Activated T-cell treated with anti-CD3 and anti-CD28 coated beads, Interleukin-2, amount 50 U/mL, for 4 hours (primary cell): ENCODE measurements at places on chromosomes 16 and 17. TPM values are rescaled to one million over a fixed set of nuclear protein-coding genes. Genes with fewer than 3 reads are reported as not detected.

- no peak for DNase-seq
Measured at GRCh38 chr17:73819440-73820395, 175.5 kb upstream of the SDK2 start.

Gene RND2
- total RNA-seq, result 0.33 TPM

Gene HBA1
- 2.3 TPM for total RNA-seq

DNA sequence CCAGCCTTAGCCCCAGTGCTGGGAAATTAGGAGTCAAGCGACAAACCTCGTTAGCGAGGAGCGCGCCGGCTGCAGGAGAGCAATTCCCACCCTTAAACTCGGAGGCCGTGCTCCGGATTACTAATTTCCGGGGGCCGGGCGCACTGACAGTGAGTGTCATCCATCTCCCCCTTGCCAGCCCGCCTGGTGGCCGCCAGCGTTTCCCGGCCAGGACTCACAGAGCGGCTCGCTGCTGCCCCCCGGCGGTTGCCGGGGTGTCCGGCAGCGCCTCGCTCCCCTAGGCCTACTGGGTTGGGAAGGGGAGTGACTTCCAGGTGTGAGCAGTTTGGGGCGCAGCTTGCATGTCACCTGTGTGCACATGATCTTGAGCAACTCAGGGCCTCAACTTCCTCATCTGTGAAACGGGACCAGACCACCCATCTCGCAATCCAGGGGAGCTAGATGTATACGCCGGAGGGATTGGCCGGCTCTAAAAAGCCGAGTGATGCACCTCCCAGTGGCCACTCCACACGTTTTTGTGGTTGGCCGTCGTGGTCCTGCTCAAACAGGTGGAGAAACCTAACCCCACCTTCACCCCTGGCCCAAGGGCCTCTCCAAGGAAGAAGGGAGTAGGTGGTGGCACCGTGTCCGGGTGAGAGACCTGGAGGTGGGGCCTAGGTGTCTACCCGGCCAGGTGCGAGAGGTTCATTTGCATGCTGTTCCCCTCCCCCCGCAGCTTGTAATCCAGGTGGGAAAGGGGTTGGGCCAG, 2.5 kb upstream of the GSE1 start:
- DNase-seq, result peak; percentile 88

DNA sequence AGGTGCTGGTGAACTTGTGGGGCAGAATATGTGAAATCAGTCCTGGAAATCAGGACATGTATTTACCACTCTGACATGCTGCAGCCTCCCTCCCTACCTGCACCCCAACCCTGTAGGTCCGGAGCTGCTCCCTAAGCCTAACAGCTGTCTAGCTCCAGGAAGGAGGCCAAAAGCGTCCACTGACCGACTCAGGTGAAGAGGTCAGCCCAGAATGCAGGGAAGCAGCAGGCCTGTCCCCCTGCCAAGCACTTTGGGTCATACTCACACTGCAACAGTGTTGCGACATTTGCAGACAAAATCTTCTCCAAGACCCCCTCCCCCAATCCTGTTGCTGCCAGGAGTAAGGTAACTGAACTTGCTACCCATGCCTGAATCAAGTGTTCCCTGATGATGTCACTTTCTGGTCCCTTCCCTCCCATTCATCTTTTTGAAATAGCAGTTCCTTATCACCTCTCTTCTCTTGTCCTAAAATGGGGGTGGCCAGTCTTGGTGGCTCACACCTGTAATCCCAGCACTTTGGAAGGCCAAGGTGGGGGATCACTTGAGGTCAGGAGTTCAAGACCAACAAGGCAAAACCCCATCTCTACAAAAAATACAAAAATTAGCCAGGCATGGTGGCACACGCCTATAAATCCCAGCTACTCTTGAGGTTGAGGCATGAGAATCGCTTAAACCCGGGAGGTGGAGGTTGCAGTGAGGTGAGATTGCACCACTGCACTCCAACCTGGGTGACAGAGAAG, 1.3 kb upstream of the ACLY start:
- DNase-seq, result no peak

GRCh38 chr17:30219833-30220232, 15.7 kb downstream of the SLC6A4 start:
- no peak for DNase-seq

Gene STAC2
- total RNA-seq, result not detected

Gene OTOP3
- not detected for total RNA-seq

DNA sequence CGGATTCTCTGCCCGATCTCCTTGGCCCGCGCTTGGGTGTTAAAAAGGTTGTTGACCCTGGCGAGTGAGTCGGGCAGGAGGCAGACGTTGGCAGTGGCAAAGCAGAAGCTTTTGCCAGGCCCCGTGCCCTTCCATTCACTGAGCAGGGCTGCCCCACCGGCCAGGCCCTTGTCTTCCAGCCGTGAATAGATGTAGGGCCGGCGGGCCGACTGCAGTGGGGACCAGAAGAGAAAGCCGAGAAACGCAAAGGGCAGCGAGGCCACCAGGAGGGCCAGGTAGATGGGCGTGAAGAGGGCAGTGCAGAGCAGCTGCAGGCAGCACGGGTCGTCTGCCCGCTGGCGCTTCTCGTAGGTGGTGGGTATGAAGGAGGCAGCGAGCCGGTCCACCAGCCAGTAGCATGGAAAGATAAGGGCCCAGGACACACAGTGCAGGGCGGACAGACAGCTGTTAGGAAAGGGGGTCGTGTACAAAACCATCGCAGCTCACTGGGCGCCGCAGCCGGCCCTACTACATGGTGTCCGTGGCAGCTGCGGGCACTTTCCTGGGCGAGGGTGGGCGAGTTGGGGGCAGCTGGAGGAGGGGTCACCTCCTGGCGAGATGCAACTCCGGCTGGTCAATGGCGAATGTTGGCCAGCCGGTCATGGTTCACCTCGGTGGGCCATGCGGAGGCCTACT, 61.0 kb downstream of the PRMT7 start:
- no peak for DNase-seq

Gene KRT39
- total RNA-seq, result not detected

DNA sequence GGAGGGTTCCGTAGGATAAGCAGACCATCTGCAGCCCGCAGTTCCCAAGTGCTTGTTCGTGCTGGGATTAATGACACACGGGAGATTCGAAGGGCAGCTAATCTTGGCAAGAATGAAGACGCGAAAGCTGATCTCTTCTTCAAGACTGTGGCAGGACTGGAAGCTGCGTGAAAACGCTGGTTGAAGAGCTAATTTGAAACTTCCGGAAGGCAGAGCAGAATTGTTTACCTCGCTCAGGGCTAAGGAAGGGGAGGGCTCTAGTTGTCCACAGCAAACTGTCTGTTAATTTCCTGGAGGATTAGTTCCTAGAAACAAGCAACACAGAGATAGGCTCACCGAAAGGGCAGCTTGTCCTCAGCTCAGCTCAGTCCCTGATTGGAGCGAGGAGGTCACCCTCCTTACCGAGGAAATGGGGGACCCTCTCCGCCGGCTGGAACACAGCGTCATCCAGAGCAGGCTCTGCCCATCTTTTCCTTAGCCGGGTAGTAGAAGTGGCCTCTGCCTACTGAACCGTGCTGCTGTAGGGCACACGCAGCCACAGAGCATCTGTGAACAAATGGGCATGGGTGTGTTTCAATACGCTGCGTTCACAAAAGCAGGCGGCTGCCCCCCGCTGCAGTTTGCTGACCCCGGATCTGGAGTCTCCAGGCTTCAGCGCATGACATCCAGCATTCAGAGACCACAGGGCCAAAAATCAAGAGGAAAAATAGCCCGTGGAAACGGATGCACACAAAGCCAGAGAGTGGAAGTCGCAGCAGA, 16.7 kb upstream of the BAIAP2 start:
- no peak for DNase-seq

DNA sequence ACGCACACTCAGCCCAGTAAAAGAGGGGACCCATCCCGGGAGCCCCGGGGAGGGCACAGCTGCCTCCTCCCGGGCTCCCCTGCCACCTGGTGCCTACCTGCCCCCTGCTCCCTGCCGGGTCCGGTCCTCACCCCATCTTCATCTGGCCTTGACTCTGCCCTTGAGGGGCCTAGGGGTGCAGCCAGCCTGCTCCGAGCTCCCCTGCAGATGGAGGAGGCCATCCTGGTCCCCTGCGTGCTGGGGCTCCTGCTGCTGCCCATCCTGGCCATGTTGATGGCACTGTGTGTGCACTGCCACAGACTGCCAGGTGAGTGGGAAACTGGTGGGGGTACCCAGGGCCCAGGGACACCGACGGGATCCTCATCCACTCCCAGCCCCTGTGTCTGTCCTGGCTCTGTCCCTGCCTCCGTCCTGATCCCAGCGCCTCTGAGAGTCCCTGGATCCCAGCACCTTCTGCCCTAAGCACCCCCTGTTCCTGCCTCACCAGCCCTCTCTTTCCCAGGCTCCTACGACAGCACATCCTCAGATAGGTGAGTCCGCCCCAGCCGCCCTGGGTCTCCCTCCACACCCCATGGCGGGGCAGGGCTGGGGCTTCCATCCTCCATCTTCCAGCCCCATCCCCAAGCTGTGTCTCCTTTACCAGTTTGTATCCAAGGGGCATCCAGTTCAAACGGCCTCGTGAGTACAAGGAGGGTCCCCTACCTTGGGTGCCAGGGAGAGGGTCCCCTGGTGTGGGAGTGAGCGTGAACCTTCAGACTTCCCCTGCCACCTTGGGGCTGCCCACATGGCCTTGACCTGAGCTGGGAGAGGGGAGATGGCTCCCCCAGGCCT, 574 bp downstream of the LAT start:
- no peak for DNase-seq

Gene KRTAP2-3
- total RNA-seq, result not detected

Gene KRTAP2-1
- total RNA-seq, result not detected

DNA sequence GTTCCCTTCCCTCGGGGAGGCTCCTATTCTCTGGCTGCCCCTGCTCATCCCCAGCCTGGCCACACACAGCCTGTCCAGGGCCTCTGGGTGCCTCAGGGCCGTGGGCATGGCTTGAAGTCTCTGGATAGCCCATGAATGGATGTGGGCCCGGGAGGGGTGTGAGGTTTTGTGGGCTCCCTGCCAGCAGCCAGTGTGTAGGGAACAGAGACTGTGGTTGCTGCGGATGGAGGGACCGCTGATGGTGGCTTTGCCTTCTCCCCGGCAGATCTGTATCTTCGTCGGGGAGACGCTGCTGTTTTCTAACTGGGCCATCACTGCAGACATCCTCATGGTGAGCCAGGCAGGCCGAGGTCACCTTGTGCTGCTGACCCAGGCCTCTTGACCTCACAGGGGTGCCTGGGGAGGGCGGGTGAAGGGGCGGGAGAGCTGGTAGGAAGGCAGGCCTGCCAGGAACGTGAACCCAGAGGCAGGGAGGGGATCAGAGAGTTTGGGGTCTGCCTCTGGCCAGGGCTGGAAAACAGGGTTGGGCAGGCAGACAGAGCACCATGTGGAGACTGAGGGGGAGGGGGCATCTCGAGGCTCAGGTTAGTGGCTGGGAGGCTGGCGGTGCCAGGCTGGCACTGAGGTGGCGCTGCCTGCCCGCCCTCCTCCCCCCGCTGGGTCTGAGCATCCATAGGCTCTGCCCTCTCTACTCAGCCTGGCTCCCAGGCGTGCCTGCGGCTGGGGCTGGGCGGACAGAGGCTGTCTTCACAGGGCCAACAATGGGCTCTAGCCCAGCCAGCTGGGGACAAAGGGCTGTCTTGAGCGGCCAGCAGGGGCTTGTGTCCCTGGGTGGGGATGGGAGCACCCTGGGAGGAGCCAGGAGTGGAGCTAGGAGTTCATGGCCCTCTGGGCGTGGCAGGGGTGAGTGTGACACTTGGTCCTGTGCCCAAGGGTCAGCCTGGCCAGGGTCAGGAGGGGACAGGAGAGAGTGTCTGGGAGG, 21.4 kb downstream of the MYBBP1A start:
- no peak for DNase-seq

DNA sequence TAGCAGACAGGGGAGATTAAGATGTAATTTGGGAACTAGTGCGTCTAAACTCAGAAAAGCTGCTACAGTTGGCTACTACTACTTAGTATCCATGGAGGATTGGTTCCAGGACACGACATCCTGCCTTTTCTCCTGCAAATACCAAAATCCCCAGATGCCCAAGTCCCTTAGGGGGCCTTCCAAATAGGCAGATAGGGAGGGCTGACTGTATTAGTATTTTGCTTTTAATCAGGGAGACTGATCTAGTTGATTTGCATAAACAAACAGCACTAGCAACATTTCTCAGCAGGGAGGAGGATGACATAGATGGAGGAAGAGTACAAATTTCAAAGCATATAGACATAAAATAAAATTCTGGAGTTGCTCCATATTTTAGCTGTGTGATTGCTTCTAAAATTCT, 621.6 kb upstream of the GOT2 start:
- DNase-seq, result no peak

Gene CPHXL2
- total RNA-seq, result not detected

- DNase-seq, result no peak
Measured at GRCh38 chr16:89345642-89346150, 128.2 kb downstream of the ZNF778 start.

GRCh38 chr16:22397931-22398330, 23.5 kb upstream of the CDR2 start:
- no peak for DNase-seq

DNA sequence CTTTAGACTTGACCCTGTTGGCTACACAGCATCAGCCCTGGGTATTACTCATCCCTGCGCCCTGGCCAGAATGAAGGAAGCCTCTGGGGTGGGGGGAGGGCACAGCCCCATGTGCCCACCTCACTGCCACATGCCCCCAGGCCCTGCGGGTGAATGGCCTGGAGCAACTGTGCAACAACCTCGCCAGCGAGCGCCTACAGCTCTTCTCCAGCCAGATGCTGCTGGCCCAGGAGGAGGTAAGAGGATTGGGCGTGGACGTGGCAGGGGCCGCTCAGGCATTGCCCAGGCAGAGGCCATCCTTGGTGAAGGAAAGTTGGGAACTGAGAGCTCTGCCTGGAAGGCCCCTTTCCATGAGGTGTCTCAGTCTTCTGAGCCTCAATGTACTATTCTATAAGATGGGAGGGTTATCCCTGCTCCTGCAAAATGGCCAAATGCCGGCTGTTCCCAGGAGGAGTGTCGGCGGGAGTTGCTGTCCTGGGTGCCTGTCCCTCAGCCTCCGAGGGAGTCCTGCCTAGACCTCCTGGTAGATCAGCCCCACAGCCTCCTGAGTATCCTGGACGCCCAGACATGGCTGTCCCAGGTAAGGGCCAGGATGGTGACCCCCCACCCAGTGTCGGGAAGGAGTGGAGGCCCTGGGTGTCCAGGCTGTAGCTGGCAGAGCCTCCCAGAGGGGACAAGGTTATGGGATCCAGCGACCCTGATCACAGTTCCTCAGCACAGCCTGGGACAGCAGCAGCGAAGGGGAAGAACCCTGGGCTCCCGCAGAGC, 8.9 kb downstream of the MYO15B start:
- no peak for DNase-seq

GRCh38 chr16:27959914-27960313, 103.6 kb downstream of the GSG1L start:
- no peak for DNase-seq

- no peak for DNase-seq
Measured at GRCh38 chr16:20610892-20611349, 34.8 kb upstream of the ACSM2B start.

DNA sequence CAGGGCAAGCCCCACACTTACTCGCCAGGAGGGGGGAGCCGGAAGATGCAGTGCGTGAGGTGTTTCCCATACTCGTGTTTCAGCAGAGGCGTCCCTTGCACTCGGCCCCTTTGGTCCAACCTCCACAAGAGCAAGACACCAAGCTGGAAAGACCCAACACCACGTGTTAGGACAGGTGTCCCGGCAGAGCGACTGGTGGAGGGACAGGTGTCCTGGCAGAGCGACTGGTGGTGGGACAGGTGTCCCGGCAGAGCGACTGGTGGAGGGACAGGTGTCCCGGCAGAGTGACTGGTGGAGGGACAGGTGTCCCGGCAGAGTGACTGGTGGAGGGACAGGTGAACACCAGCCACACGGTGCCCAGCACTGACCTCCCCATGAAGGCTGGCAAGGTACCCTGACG, 19.4 kb downstream of the IFT140 start:
- DNase-seq, result no peak
